ENCODE measurements at places on chromosomes 7 and 10.
A peak's percentile ranks its signal among the peaks of the same experiment; 100 is the strongest.

- DNase-seq, result no peak
Measured at GRCh38 chr7:20696002-20696605, 80.6 kb downstream of the ABCB5 start.

- DNase-seq, result peak; percentile 22
Measured at GRCh38 chr10:77836299-77836820, 90.2 kb downstream of the DLG5 start.

DNA sequence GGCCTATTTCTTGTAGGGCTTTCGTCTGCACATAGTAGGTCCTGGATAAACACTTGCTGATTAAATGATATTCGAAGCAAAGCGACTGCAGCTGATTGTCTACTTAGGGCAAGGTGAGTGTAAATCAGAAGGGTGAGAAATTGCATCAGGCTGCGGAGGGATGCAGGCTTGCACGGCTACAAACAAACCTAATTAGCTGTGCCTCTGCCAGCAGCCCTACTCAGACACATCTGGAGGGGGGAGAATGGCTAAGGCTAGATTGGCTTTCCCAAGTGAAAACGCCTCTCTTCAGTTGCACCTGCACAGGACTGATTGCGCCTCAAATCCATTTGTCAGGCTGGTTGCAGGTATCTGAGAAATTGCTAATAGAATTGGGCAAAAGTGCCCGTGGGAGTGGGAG lies 247.5 kb downstream of the DPP6 start:
- no peak for DNase-seq

- peak; percentile 86 for DNase-seq
Measured at GRCh38 chr10:69318867-69319727, 40.8 kb downstream of the HK1 start.

DNA sequence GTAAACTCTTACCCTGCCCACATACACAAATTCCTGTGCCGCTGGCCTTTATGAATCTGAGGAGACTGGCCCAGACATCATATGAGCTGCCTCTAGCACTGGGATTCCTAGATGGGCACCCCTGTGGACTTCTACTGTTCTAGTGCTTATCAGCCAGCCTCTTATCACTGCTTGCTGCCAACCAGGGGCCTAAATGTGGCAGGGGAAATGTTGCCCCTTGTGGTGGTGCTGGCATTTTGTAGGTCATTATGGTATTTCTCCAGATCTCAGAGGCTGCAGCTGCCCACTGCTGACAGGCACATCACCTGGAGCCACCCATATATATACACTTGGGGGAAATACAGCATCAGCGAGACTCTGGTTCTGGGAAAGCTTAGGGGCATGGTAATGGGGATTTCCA lies 5.4 kb downstream of the SFR1 start:
- DNase-seq, result no peak

- DNase-seq, result no peak
Measured at GRCh38 chr7:101200504-101200861, 353 bp downstream of the MOGAT3 start.

GRCh38 chr7:68185631-68186456 lies 1189.2 kb downstream of the TYW1 start:
- no peak for DNase-seq

DNA sequence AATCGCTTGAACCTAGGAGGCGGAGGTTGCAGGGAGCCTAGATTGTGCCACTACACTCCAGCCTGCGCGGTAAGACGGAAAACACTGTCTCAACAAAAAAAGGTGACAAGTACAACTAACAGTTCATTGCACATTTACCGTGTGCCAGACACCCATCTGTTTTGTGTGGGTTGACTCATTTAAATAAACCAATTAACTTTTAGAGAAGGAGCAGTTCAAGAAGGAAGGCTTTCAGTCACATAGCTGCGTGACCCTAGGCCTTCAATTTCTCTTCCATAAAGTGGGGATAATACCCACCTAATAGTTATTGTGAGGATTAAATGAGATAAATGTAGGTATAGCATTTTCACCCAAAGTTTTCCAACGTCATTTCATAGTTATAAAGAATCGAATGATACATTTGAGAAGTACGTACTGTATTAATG lies 52.3 kb upstream of the KDM7A start:
- no peak for DNase-seq

DNA sequence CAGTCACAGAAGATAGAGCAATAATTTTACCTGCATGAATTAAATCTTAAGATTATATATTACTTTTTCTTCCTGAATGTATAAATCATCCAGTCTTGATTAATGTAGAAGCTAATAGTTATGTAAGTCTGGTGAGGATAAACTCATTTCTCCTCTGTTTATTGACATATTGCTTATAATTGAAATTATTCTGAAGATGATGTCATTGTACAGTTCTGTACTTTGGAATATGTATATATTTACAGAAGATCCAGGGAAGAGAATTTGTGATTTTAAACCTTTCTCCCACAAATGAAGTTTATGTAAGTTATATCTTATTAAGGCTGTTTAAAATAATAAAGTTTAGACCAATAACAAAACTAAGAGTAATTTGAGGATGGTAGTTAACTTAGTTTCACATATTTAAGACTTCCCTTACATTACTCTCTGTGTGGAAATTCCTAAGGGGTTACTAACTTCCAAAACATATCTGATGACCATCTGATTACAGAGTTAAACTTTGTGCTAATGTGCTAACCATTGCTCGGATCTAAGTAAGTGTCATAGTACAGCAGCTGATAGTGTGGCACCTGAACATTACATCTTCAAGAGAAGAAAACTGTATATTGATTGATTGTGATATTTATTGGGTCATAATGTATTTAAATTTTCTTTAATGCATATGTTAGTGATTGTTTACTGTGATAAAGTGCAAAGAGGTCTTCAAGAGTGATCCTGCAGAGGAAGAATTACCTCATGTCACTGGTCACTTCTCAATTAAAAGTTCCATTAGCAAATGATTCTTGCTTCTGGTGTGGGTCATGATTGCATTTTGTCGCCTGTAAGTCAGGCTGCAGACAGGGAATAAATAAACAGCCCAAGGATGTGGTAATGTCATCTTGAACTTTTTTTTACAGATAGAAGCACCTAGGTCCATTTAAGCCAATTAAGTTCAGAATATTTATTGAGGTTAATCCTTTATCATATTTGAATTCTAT lies 96.9 kb downstream of the UBE3C start:
- DNase-seq, result no peak

- DNase-seq, result no peak
Measured at GRCh38 chr7:136086712-136087111, 109.6 kb upstream of the MTPN start.

GRCh38 chr10:110479710-110480109 lies 18.0 kb upstream of the DUSP5 start:
- no peak for DNase-seq

GRCh38 chr10:32971536-32972091 lies 13.6 kb upstream of the ITGB1 start:
- DNase-seq, result no peak

GRCh38 chr10:34192646-34193045 lies 622.5 kb downstream of the PARD3 start:
- DNase-seq, result no peak

DNA sequence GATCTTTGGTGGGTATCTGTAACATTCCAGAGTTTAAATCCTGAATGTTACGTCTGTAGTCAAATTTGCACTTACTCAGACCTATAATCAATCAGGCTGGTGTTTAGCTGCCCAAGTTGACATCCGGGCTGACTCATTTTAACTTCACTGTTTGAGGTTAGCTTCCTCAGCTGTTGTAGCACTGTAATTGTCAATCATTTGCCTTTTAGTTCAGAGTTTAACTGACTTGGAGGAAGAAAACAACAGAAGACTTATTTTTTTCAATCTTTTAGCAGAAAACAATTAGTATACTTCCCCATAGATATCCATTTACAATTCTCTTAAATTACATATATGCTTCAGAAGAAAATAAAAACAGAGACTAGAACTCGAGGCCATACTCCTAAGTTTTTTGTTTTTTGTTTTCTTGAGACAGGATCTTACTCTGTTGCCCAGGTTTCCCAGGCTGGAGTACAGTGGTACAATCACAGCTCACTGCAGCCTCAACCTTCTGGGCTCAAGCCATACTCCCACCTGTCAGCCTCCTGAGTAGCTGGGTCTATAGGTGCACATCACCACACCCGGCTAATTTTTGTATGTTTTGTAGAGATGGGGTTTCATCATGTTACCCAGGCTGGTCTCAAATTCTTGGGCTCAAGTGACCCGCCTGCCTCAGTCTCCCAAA lies 38.5 kb upstream of the LRRC17 start:
- DNase-seq, result no peak

DNA sequence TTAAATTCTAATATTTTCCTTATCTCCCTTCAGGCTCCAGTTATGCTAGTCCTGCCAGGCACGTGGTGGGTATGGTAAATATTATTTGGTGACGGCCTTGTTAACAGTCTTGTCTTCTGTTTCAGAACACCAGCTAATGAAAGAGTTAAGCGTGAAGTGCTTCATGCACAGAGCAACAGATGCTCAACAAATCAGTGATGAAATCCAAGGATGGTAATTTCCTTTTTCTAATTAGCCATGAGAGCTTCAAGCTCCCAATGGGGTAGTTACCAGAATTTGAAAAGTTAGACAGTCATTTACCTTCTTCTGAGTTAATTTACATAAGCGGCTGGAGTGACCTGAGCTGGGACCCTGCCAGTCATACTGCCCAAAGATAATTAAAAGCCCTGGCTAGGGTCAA lies 1.9 kb upstream of the OTUD1 start:
- no peak for DNase-seq

GRCh38 chr10:26430641-26431163 lies 7.4 kb upstream of the APBB1IP start:
- no peak for DNase-seq

- no peak for DNase-seq
Measured at GRCh38 chr7:33156441-33156840, 27.1 kb downstream of the BBS9 start.

GRCh38 chr10:60950300-60950699 lies 6.3 kb upstream of the RHOBTB1 start:
- no peak for DNase-seq

DNA sequence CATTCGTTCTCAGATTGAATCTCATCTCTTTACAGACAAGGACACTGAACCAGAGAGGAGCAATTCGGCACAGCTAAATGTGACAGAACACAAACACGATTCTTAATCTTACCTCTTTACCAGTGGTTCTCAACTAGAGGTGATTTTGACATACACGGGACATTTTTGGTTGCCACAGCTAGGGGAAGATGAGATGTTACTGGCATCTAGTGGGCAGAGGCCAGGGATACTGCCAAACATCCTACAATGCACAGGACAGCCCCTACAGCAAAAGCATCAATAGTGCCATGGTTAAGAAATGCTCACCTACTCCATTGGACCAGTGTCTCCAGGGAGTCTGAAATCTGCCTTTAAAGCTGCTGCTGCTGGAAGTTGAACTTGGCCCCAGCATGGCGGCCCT lies 27.3 kb downstream of the PDE1C start:
- DNase-seq, result no peak

- no peak for DNase-seq
Measured at GRCh38 chr10:117094856-117095255, 43.2 kb downstream of the VAX1 start.

GRCh38 chr10:93977442-93977841 lies 16.3 kb upstream of the PLCE1 start:
- no peak for DNase-seq

- DNase-seq, result no peak
Measured at GRCh38 chr10:114573330-114574045, 84.6 kb downstream of the ABLIM1 start.

GRCh38 chr10:11162828-11163599 lies 145.3 kb downstream of the CELF2 start:
- peak; percentile 57 for DNase-seq

- DNase-seq, result no peak
Measured at GRCh38 chr10:130686689-130687300, 550.6 kb downstream of the GLRX3 start.

DNA sequence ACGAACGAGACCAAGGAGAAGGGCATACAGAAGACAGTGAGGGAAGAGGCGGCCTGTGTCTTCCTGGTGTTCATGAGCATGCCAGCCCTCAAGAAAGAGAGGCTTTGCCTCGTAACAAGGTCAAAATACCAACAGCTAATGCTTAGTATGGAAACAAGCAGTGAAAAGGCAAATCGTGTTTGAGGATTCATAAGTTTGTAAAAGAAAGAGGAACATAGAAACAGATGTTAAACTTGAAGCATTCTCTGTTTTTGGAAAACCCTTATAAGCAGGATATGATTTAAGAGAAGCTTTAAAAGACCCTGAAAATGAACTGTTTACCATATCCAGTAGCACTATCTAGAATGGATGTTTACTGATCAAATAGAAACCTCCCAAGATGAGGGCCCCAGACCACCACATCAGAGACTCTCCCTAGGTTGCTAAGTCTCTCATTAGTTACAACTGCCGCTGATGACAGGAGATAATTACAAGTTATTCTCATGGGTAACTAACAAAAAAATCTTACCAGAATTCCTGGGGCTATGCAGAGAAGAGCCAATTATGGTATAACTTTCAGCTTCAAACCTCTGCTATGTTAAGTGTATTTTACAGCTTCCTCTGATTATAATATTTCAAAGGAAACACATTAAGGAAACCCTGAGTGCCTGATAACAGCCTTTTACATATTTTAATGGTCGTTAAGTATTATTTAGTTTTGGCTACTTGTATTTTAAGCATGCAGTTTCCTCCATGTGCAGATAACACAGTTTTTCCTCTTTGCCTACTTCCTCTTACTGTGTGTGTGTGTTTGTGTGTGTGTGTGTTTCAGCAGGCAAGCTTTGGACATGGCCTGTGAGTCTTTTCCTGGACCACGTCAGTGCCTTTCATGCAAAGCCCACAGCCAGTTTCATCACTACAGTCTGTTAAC lies 17.9 kb downstream of the JCAD start:
- no peak for DNase-seq

DNA sequence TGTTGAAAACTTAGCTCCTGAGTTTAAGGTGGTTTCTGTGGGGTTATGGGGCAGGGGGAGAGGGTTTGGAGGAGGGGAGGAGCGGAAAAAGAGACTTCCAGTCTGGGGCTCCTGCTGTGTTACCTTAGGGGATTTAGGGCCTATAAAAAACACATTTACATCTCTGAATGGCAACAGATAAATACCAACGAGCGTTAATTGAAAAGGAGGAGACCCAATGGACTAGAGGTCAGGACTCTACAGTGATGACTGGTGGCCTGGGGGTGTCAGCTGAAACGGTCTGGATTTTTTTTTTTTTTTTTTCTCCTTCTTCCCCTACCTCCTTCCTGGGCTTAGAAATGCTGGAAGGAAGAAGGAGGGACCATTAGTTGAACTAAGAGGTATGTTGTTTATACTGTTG lies 47.4 kb downstream of the AUTS2 start:
- DNase-seq, result no peak

Data from stimulated activated CD4-positive, alpha-beta T cell treated with anti-CD3 and anti-CD28 coated beads, TNF-alpha, amount 100 ng/mL, for 24 hours (primary cell).